ENCODE measurements at places on chromosomes 4 and X.

DNA sequence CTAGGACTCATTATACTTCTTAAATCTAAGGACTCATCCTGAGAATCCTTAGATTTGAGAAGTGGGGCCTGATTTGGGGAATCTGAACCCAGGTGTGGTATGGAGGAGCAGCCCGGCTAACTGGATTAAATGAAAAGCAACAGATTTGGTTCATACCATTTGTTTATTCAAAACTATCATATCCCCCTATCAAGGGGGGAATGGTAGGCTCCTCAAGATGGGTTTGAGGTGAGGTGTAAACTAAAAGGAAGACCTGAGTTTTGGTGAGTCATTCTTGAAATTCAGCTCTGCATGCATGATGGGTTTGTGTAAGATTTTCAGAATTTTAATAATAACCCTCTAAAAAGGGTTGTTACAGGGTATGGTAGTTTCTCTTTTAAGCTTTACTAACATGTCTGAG is 53.4 kb downstream of the CASP6 start:
- no peak for DNase-seq

DNA sequence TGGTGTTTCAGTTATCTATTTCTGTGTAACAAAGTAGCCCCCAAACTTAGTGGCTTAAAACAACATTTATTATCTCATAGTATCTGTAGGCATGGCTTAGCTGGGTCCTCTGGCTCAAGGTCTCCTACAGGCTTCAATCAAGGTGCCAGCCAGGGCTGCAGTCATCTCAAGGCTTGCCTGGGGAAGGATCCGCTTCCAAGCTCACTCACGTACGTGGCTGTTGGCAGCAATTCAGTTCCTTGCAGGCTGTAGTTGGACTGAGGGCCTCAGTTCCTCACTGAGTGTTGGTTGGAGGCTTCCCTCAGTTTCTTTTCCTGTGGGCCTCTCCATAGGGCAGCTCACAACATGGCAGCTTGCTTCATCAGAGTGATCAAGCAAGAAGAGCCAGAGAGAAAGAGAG is 9.3 kb downstream of the FAM120C start:
- no peak for DNase-seq

DNA sequence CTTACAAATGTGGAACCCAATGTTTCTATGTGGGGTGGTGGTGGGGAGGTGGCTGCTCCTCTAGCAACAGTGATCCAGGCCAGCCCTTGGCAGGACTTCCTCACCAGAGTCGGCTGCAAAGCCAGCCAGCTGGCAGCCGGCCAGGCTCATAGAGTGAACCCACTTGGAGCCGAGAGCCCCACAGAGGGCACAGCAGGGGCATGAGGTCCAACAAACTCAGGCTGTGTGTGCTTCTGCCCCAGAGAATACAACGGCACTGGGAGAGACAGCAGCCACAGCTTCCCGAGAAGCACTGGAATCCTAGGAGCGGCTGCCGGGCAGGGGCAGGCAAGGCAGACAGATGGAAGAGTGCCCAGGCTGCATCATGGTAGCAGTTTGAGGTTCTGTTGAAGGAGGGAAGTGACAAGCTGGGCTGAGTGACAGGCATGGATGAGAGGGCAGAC is 23.5 kb upstream of the SOWAHD start:
- DNase-seq: no peak

DNA sequence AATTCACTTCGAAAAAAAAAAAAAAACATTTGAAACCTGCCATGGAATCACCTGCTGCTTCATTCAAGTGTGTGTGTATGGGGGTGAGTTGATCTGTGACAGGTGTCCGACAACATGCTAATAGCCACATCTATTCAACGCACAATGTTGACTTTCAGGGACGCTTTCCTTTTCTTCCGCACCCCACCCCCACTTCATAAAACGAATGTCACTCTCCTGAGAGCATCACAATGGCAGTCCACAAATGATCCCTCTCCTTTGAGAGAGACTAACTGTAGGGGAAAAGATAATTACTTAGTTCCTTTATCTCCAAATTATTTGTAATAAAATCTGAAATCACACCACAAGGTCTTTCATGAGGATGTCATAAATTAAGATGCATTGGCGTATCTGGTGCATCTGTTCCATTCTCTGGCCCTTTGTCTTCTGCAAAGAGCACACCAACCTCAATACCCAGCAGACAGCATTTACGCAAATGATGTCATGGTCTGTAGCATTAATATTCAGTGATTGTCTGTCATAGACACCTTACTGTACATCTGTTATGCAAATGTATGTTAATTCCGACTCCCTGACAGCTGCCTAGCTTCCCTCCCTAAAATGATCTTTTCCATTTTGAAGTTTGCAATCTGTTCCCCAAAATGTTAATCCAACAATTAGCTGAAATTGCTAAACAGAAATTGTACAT is 640.0 kb upstream of the BOD1L1 start:
- no peak for DNase-seq

DNA sequence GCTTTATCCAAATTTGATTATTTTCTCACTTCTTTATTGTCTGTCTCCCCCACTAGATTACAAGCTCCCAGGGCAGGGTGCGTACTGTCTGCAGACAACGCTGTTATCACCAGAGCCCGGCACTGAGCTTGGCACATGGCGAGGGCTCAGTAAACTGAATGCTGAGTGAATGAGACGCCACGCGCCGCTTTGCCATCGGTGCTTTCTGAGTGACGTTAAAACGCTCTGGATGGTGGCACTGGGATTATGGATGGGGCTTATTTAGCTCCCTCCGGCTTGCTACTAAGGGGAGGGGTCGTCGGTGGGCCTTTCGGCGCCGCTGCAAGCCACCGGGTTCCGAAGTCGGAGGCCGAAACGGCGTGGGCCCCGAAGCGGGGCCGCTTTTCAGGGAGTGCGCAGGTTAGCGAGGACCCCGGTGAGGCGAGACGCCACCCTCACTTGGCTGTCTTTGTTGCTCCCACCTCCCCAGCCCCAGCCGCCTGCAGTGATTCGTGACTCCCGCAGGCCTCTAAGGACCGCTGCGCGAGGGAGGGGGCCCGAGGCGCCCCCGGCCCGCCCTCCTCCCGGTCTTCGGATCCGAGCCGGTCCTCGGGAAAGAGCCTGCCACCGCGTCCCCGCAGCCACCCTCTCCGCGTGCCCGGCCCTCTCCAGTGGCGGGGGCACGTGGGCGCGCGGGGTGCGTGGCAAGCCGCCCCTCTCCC is 569 bp upstream of the FHL1 start:
- no peak for DNase-seq

GRCh38 chr4:99654361-99654761 is 3.3 kb downstream of the C4orf54 start:
- no peak for DNase-seq

Measured in choroid plexus epithelial cell (primary cell).